ENCODE measurements at places on chromosomes 7 and 10. TPM values are rescaled to one million over a fixed set of nuclear protein-coding genes. Genes with fewer than 3 reads are reported as not detected.

DNA sequence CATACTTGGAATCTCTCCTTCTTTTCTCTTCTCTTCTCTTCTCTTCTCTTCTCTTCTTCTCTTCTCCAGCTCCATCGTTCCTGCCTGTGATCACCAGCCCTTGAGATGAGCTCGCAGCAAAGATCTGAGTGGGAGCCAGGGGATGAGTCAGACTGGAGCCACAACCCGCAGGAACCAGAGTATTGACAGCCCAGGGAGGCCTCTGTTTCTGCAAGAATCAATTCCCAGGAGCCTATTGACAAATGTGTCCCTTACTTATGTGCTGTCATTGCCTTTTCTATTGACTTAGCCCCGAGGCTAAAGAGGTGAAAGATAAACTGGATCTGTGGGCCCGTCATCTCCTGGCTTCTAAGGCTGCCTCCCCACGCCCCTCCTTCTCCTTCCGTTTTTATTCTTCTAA is 13.1 kb upstream of the HABP2 start:
- no peak for DNase-seq

Gene GPR158
- total RNA-seq: not detected

- no peak for DNase-seq
These were observed 525.8 kb downstream of the NRG3 start for GRCh38 chr10:82400841-82401240.

- no peak for DNase-seq
These were observed 71.3 kb downstream of the PARD3 start for GRCh38 chr10:34743814-34744213.

- no peak for DNase-seq
These were observed 23.2 kb downstream of the BET1 start for GRCh38 chr7:93980744-93981479.

- no peak for DNase-seq
These were observed 68.0 kb upstream of the ELMO1 start for GRCh38 chr7:37516664-37517063.

DNA sequence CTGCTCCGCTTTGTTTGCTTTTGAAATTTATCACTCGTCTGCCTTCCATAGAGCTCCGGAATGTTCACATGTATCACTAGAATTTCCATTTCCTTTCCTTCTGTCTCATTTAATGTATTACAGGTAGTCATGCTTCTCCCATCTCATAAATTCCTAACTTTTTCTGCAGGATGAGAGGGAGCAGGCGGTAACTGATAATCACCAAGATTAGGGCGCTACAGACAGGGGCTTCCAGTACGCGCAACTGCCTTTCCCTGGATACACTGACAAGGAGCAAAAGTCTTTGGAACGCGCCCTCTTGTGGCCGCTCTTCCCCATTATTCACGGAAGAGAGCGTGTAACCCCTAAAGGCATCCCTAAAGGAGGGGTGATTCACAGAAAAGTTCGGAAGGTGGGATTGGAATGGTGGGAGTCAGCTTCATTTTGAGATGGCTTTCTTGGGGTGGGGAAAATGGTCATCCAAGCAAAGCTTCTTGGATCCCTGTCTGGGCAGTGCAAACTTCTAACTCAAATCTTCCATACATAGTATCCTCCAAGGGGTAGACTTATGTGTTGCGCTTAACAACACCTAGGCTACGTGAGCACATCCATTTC is 6.5 kb downstream of the INHBA start:
- DNase-seq: no peak

GRCh38 chr7:83648464-83649241 is at the start of gene SEMA3E:
SEMA3E (minus strand) TSS chr7:83649139.
- DNase-seq: no peak

Gene GHRHR
- total RNA-seq: not detected

DNA sequence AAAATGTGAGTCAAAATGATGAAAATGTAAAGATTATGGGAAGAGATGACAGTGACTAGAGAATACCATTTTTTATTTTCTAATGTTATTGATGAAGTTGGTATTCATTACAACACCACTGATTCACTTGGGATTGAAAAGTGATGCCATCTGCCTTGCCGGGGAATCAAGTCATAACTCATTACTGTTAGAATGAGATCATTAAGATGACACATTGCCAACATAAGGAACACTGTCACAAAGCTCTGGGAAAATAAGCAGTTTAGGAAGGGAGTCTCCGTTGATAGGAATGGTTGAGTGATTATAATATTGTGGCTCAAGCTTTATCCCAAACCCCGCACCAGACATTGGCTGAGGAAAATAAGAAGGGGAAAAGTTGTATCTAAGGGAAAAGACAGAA is 121.5 kb upstream of the PLPP4 start:
- DNase-seq: no peak

- no peak for DNase-seq
These were observed 36.5 kb downstream of the ITPRID1 start for GRCh38 chr7:31550432-31550831.

DNA sequence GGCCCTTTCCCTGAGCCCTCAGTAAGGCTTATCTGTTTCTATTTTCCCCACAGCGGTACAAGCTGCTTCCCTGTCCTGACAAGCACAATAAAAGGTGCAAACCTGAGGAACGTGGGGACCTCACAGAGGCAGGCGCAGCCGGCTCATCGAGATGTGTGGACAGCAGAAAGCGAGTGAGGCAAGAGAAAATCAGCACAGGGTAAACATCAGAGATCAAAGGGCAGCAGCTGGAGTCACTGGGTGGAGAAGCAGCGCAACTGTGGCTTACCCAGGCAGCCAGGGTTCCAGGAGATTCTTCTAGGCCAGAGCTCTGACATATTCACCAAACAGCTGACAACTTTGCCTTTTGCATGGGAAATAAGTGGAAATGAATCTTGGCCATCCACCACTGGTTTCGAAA is 212.6 kb downstream of the WDR11 start:
- no peak for DNase-seq

Gene NOLC1
- 64.3 TPM for total RNA-seq

- DNase-seq: no peak
These were observed 44.3 kb upstream of the FAM180A start for GRCh38 chr7:135792866-135793265.

Measured in activated CD4-positive, alpha-beta memory T cell treated with anti-CD3 and anti-CD28 coated beads, Interleukin-2, amount 10 ng/mL, durations not matched to agents 7 days and 5 days (primary cell).